Natural killer cell (primary cell): ENCODE measurements at places on chromosomes 5 and 9. TPM values are rescaled to one million over a fixed set of nuclear protein-coding genes. Genes with fewer than 3 reads are reported as not detected.

TLR4 gene
- total RNA-seq: 1.4 TPM

GRCh38 chr9:99451112-99451606 is 229.1 kb downstream of the SEC61B start:
- no peak for DNase-seq

DNA sequence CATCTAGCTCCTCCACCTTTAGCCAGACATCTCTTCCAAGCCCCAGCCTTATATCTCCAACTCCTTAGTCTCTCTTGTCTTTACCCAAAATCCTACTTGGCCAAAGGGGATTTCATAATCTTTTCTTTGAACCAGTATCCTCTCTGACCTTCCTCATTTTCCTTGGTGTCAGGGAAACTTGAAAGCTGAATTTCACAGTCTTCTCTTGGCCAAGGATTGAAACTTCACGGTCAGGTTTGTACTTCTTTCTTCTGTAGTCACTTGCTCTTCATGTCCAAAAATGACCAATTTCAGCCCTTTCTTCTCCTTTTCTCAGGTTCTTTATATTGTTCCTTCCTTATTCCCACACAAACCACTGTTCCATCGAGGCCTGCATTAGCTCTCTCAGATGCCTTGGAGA is 473.7 kb upstream of the KLF4 start:
- DNase-seq: no peak

CDC25C gene
- total RNA-seq: 0.48 TPM

GRCh38 chr5:113161806-113162205 is 185.2 kb downstream of the DCP2 start:
- DNase-seq: no peak

DNA sequence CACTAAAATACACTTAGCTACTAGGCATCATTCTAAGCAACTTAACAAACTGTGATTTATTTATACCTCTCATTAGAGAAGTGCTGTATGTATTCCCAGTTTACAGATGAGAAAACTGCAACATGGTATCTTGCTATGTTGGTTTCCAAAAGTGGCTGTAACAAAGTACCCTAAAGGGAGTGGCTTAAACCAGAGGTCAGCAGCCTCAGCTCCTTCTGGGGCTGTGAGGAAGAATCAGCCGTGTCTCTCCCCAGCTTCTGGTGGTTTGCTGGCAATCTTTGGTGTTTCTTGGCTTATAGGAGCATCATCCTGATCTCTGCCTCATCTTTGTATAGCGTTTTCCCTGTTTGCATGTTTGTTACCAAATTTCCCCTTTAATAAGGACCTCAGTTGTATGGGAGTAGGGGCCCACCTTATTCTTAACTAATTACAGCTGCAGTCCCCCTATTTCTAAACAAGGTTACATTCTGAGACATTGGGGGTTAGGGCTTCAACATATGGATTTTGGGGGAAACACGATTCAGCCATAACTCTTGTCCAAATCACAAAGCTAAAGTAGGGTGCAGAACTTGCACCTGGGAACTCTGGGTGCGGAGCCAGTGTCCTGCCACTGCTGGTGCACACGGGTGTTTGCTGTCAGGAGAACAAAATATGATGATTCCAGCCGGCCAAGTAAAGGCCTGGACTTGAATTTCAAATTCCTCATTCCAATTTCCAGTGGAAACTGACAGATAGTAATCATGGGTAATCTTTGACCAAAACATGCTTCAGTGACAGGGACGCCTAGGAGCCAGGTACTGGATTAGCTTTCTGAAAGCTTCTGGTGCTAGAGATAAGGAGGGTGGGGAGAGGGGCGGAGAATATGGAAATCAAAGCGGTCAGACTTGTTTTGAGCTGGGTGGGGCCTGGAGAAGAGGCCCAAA is 43.3 kb downstream of the RAI14 start:
- DNase-seq: no peak

- DNase-seq: no peak
These were observed 68.0 kb downstream of the FGF10 start for GRCh38 chr5:44321144-44321725.

- DNase-seq: no peak
These were observed 71.3 kb upstream of the OLFM1 start for GRCh38 chr9:135016037-135016640.

DNA sequence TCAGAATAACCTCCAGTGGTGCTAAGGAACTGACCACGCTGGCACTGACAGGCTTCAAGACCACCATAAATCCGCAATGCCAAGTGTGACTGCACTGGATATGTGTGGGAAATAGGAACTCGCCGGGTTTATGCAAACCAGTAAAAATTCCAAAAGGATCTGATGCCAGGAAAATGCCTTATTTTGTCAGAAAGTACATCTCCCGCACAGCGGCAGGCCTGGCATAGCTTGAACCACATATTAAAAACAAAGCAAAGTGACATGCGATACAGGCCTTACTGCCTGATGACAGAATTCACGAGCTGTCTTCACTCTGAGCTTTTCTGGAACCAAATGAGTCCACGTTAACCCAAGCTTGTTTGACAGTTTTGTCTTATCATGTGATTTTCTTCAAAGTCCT is 139.6 kb downstream of the GLIS3 start:
- no peak for DNase-seq

GRM6 gene
- total RNA-seq: not detected

- DNase-seq: peak; percentile 13
These were observed 109.8 kb upstream of the NMUR2 start for GRCh38 chr5:152514827-152515397.

BTNL9 gene
- total RNA-seq: not detected

- no peak for DNase-seq
These were observed 55.3 kb downstream of the MAPKAP1 start for GRCh38 chr9:125651576-125652232.

DNA sequence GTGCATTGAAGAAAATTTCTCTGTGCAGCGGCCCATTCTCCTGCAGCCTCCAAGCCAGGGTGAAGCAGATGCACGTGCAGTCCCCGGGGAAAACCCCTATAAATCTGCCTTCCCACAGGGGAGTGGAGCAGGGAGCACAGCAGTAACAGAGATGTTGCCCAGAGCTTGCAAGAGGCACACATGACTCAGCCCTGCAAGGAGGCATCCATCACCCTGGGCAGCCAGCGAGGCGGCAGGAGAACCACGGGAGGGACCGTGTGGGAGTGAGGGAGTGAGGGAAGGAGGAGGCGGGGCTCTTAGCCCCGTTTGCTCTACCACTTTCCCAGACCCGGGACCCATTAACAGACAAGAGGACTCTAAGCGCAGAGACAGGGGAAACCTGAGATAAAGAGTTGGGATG is 96.2 kb upstream of the ARAP3 start:
- DNase-seq: no peak

- no peak for DNase-seq
These were observed 27.0 kb downstream of the ANGPTL2 start for GRCh38 chr9:127095411-127095810.

DNA sequence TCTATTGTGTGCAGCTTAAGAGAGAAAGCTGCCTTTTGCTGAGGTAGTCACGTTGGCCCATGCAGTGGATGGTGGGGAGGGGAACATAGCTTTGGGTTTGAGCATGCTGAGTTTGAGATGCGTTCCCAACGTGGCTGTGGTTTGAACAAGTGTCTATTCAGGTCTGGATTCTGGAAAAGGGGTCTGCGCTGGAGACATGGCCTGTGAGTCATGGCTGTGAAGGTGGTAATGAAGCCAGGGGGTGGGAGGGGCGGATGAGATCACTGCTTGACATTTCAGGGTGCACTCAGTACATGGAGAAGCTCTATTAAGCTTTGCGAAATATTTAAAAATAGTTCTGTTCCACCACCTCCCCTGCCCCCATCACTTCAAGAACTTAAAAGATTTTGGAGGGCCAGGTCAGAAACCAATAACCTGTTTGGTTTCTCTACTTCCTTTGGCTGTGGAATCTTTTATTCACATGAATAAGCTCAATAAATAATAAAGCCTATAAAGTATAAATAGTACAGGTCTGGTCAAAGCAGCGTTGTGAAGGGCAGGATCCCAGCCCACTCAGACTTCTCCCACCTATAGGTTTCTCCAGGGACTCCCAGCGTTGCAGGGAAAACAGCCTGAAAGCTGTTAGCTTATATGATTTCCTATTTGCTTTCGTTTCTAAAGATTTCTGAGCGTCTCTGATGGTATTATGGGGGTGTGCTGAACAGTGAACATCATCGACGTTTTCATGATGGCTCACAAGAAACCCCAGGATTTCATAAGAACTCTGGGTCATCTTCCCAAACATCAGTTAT is 189.9 kb downstream of the NSG2 start:
- DNase-seq: no peak

CDH6 gene
- not detected for total RNA-seq
